H1 (cell line): ENCODE measurements at places on chromosomes 12 and 14. TPM values are rescaled to one million over a fixed set of nuclear protein-coding genes. Genes with fewer than 3 reads are reported as not detected.

Gene TMEM179
- 4.0 and 4.6 TPM in 2 replicates for polyA plus RNA-seq

GRCh38 chr12:6072302-6072752 is 52.1 kb downstream of the VWF start:
- peaks cover 12% of the 10 kb centered on the region for H3K4me1 ChIP-seq
- H3K36me3 ChIP-seq, result no peaks in the 10 kb centered on the region
- no peak overlapping the region for H3K4me3 ChIP-seq
- no peaks in the 10 kb centered on the region for H3K27me3 ChIP-seq

Gene CPSF2
- 10.0 and 11.3 TPM in 2 replicates for polyA plus RNA-seq

DNA sequence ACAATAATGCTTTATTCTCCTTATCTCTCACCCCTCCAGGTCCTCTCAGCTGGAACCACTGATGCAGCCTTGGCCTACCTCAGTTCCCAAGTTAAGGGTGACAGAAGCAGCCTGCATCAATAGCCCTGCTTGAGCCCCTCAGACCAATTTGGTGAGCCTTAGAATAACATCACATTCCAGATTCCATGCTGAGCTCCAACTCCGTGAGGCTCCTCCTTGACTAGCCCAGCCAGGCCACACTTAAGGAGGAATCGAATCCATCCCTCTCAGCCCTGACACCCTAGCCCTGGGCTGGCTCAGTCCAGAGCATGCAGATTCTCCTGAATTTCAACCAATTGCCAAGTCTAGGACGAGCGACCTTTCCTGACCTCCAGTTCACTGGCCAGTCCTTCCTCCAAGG is 91.1 kb downstream of the ARMH4 start:
- no peaks in the 10 kb centered on the region for H3K36me3 ChIP-seq
- DNase-seq, result no peak
- no peak overlapping the region for H3K27ac ChIP-seq
- no peaks in the 10 kb centered on the region for H3K27me3 ChIP-seq

Gene P2RX2
- 2.2 and 6.3 TPM in 2 replicates for polyA plus RNA-seq

GRCh38 chr14:105074601-105075053 is 9.4 kb upstream of the GPR132 start:
- H3K27me3 ChIP-seq, result no peaks in the 10 kb centered on the region
- H3K4me1 ChIP-seq, result peaks cover 14% of the 10 kb centered on the region
- H3K27ac ChIP-seq, result no peak overlapping the region

Gene MIP
- polyA plus RNA-seq, result 0.05 and 0.13 TPM in 2 replicates

Gene P2RX7
- 0.16 and 0.38 TPM in 2 replicates for polyA plus RNA-seq
